ENCODE measurements at places on chromosomes 4 and X. TPM values are rescaled to one million over a fixed set of nuclear protein-coding genes. Genes with fewer than 3 reads are reported as not detected.

Gene TNIP3
- total RNA-seq: 1.9 TPM

Gene DCHS2
- not detected for total RNA-seq

Gene RS1
- total RNA-seq: not detected

Gene SLC25A53
- 10.4 TPM for total RNA-seq

Gene PSMD10
- 25.7 TPM for total RNA-seq

Gene CENPVL1
- not detected for total RNA-seq

Gene DUSP21
- total RNA-seq: not detected

Gene GUCY1B1
- 1.7 TPM for total RNA-seq

Gene PRR32
- not detected for total RNA-seq

Gene CSAG1
- total RNA-seq: not detected

Gene ODAM
- not detected for total RNA-seq

Gene GTPBP6
- total RNA-seq: 92.8 TPM

Gene CDS1
- total RNA-seq: not detected

Gene GRID2
- total RNA-seq: not detected

Gene CT55
- not detected for total RNA-seq

All from naive thymus-derived CD4-positive, alpha-beta T cell (primary cell).